NCI-H1048 (cell line): ENCODE measurements at places on chromosomes 16 and 17.

DNA sequence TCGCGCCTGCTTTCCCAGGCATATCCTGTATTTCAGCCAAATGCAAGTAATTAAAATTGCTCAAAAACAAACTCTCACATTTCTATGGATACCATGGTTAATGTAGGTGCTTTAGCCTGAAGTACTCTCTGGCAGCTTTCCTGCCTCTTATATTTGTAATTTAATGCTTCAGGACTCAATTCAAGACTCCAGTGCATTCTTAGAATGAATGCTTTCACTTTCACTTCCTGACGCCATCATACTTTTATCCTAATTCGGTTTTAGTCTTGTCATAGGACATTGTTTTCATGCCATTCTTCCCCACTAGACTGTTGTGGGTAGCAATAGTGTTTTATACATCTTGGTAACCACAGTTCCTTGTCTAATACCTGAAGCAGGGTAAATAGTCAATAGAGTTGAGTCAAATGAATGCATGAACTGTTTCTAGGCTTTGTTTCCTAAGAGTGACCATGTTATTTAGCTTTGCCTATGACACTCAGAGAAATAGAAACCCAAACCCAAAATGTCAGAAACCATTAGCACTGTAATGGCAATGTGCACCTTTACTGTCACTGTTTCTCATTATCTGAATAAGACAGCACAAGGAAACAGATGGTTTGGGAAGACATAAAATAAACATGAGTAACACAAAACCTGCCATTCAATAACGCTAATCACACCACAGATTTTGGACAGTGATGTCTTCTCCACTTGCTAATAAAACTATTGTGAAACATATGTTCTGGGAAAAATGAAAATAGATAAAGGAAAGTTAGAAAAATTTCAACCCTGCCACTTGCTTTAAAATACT lies 705.5 kb downstream of the CDH11 start:
- no peak for DNase-seq

- DNase-seq = no peak
Observed at GRCh38 chr16:69190598-69190997, 3.6 kb downstream of the SNTB2 start.

GRCh38 chr16:68737730-68738629 lies 888 bp downstream of the CDH1 start:
- no peak for DNase-seq

- no peak for DNase-seq
Observed at GRCh38 chr17:34902831-34903547, 58.3 kb downstream of the CCT6B start.

DNA sequence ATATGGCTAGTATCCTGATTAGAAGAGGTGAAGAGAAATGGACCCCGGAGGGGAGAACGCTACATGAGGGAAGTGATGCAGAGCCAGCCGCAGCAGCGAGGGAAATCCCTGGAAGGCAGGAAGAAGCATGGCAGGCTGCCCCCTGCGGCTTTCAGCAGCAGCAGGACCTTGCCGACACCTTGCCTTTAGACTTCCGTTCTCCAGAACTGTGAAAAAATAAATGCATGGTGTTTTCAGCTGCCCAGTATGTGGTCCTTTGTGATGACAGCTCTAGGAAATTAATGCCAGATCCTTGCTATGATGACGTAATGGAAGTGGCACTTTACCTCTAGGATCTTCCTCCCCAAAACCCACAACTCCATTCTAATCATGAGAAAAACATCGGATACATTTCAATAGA lies 9.7 kb upstream of the ZFP1 start:
- no peak for DNase-seq

- DNase-seq = no peak
Observed at GRCh38 chr17:66775271-66775670, 59.6 kb upstream of the CACNG5 start.

DNA sequence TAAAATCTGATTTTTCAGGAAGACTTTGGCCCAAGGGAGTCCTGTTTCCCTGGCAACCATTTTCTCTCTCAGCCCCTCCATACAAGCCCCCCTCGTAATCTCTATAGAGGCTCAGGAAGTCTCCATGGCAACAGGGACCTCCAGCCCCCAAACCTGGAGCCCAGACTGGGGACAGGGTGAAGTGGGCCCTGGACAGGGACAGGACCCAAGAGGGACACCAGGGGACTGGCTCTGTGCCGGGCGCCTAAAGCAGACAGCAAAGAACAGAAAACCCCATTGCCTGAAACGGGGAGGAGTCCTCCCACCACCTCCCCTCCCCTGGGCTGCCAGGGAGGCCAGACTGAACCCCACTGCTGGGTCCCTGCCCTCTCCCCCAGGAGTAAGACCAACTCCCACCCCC lies 40.6 kb downstream of the CPNE2 start:
- DNase-seq = no peak

DNA sequence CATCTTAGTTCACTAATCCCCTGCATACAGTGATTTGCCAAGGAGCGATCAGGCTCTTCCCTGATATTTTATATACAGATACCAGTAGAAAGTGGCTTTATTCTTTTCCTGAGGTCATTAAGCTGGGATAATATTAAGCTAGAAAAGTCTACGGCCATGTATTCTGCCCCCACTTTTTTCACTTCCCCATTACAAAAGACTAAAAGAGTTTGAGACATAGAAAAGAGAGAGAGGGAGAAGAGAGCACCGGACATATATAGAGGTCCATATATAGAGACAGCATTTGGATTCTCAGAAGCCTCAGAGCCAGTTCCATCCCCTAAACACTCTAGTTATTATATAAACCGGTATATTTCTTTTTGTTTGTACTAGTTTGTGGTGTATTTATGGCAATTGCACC lies 166.5 kb upstream of the ANKFN1 start:
- DNase-seq = no peak

DNA sequence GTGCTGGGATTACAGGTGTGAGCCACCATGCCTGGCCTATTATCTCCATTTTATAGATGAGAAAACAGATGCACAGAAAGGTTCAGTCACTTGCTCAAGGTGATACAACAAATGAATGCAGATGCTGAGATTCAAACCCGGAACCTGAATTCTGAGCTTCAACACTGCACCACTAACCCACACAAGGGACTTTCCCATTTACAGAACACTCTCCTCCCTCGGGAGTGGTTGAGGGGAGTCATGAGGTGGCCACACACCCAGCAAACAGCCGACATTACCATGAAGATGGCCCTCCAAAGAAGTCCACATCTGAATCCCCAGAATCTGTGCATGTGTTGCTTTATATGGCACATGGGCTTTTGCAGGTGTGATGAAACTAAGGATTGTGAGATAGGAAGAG lies 9.1 kb downstream of the BCL7C start:
- DNase-seq = no peak

GRCh38 chr16:64705443-64705842 lies 416.4 kb downstream of the CDH11 start:
- DNase-seq = no peak

GRCh38 chr16:59878479-59878878 lies 1144.4 kb upstream of the GOT2 start:
- no peak for DNase-seq

DNA sequence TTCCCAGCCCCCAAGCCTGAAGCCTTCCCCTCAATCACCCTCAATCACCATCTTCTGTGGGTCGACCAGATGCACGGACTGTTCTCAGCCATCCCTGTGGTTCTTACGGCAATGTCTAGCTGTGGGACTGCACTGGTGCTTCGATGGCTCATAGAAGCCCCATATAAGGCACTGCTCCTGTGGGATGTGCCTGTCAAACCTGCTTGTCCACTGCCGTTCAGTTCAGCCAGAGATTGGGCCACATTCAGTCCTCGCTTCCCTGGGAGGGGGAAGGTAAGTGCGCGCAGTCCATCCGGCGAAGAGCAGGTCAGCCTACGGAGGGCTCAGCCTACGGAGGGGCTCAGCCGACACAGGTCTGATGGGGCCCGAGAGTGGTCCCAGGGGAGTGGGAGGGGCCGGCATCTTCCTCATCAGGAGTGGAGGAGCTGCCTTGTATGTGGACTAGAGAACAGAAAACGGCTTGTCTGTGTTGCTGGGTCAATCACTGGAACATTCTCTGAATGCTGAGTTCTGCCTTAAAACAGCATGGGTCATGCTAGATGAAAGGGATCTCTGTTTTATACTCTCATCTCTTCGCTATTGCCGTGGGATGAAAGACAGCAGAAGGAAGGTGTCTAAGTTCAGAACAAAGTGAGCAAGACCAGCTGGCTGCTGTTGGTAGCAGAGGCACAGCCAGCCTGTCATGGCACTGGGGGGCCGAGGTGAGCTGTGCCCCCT lies at the start of gene CARD14:
Gene CARD14, plus strand, starts transcription at position 247 of the 717 bp plus-strand sequence. CDS start 11,409 bp downstream, outside the sequence.
- no peak for DNase-seq

GRCh38 chr17:57308543-57309186 lies 52.3 kb downstream of the MSI2 start:
- no peak for DNase-seq

- DNase-seq = no peak
Observed at GRCh38 chr17:8755590-8756255, 2.6 kb downstream of the SPDYE4 start.

DNA sequence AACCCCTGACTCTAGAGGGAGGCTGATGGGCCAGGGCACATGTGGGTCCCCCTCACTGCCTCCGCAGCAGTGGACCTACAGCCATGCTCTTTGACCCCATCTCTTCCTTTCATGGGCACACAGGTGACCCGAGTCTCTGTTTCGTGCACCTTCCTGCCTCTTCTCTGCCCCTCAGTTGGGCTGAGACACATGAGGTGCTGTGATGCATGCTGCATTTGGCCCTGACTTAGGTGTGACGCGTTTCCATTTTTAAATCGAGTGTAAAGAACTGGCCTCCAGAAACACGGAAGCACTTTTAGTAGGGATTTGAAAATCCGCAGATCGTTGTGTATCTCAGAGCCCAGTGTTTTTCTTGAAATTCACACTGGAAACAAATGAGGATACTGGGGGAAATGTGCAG lies 24.6 kb downstream of the C16orf90 start:
- DNase-seq = no peak

DNA sequence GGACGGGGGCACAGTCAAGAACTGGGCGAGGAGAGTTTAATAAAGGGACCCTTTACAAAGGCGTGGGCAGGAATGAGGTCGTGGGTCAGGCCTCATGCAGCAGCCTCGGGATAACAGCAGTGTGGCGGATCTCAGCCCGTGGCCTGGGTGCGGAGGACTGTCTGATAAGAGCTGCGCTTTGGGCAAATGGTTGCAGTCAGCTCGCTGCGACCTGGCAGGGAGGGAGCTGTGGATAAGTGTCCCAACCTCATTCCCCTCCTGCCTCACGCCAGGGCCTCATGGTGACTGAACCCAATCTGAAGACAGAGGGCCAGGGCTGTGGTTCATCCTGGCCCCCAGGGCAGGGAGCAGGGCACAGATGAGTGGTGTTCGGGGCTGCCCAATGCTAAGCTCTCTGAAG lies 13.6 kb downstream of the SMTNL2 start:
- no peak for DNase-seq

DNA sequence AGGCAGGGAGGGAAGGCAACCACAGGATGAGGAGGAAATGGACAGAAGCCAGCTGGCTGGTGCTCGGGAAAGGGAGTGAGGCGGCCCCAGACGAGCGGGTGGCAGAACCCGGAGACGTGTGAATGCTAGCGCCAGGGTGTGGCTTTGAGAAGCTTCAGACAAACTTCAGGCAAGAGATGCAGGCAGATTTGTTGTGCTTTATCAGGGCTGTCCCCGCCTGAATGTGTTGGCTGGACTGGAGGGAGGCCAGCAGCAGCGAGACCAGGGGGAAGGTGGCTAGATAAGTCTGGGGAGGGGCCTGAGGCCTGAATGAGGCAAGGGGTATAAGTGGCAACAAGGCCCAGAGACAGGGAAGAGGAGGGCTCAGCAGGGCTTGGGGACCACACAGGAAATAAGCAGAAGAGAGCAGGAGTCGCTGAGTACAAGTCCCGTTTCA lies 22.0 kb downstream of the CAMKK1 start:
- no peak for DNase-seq

DNA sequence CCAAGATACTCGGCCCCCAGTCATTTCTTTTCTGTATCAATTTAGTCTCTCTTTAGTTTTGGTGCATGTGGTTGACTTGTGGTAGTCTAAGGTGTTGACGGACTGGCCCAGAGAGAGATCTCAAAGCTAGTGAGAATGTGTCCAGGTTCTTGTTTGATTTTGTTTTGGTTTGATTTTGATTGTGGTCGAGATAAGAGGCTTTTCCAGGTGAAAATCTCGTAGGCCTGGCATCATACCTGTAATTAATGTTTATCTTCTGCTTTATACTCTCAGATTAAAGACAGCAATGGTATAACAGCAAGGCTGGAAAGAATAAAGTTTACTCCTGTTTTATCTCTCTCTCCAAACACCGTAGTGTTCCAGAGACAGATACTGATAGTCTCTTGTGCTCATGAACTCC lies 172.4 kb upstream of the CACNG5 start:
- no peak for DNase-seq

DNA sequence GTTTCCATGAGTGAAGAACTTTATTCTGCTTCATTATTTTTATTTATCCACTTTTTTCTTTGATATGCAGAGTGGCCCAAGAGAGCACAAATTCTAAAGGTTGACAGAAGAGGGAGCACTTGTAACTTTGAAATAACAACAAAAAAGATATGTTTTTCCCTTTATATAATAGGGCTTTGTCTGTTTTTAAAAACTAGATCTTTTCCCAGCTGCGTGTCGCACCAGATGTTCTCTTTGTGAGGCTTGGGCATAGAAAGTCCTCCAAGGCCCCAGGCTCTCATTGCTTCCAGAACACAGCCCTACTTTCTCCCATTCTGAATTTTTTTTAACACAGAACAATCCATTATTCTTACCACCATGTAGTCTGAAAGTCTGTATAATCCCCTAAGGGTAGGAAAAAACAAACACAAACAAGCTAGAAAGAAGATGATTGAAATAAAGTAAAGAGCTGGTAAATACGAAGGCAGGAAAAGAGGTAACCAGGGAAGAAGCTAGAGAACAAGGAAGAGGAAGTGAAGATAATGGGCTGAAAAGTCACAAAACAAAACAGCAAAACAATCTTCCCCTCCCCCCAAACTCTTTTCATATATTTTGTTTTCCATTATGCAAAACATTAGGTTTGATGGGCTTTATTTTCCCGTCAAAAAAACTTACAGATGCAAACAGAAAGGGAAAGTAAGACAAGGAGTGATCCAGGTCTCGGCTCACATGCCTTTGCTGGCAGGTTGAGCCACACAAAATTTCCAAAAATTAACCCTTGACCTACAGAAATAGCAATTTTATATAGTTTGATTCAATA lies 160.4 kb downstream of the ABCA8 start:
- DNase-seq = no peak

GRCh38 chr17:4584101-4584916 lies at the start of gene SMTNL2:
TSS of gene SMTNL2 (plus strand) at chr17:4584529. CDS start at chr17:4584606, 77 bp downstream.
- DNase-seq = no peak
